Stimulated activated CD8-positive, alpha-beta memory T cell treated with anti-CD3 and anti-CD28 coated beads, Interleukin-7, amount 100 ng/mL, for 48 hours (primary cell): ENCODE measurements at places on chromosomes 7 and 10.

DNA sequence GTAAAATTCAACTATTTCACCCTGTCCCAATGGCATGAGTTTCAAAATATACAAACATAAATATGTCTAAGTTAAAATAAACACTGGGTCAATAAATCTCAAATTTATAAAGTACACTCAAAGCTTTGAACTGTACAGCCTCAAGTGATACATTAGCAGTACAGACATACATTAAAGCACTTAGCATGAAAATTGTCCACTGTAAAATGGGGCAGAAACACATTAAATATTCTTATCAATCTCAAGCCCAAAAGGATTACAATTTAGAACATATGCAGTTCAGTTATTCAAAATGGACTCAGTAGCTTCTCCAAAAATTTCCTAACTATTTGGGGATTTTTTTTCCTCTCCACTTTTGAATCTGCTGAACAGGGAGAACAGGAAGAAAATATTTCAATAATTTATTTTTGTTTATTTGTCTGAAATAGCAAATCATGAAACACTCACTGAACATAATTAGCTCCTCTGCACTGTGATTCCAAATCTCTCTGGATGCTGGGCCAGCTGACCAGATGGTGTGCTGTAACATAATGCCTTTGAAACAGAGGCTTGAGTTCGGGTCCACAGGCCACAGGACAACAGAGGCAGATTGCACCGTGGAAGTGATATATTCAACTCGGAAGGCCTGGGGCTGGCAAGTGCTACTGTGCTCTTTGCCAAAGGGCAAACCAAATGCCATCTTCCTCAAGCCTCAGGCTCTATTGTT lies 248.9 kb upstream of the LRRN3 start:
- no peak for DNase-seq

DNA sequence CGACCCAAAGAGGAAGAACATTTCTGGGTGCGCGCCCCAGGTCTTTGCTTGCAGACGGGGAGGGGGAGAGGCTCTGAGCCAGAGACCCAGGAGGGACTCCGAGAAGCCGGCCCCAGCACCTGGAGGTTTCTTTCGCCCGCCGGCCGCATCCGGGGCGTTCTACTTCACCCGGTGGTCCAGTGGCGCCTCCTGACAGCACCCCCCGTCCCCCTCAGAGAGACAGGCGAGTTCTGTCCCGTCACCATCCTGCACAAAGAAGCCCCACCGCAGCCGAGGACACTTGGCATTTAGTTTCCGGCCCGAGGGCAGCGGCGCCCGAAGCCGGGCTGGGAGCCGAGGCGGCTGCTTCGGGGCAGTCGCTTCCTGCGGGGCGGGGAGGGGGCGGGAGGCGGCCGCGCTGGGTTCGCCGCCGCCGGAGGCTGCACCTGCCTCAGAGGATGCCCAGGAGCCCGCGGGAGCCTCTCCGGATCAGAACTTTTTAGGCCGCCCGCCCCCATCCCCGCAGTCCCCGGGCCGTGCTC lies at the start of gene TMEM178B:
TSS of gene TMEM178B (plus strand) at position 424 of the 521 bp plus-strand sequence.
- DNase-seq = no peak

DNA sequence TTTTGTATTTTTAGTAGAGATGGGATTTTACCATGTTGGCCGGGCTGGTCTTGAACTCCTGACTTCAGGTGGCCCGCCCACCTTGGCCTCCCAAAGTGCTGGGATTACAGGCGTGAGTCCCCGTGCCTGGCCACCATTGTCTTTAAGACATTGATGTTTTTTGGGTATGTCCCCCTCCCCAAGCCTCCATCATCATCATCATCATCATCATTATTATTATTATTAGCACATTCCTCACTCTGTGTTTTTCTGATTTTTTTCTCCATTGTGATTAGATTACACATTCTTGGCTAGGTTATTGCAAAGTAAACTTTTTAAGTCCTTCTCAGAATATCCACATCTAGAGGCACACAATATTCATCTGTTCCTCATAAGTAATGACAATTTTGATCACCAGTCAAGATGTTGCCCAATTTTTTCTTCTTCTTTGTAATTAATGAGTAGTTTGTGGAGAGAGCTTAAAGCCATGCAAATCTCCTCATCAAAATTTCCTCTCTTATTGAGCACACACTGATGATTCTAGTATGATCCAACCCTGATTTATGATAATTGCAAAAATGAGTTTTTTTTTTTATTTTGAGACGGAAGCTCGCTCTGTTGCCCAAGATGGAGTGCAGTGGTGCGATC lies 47.5 kb downstream of the EPC1 start:
- DNase-seq = no peak

GRCh38 chr10:119495545-119495944 lies 47.0 kb downstream of the RGS10 start:
- no peak for DNase-seq

DNA sequence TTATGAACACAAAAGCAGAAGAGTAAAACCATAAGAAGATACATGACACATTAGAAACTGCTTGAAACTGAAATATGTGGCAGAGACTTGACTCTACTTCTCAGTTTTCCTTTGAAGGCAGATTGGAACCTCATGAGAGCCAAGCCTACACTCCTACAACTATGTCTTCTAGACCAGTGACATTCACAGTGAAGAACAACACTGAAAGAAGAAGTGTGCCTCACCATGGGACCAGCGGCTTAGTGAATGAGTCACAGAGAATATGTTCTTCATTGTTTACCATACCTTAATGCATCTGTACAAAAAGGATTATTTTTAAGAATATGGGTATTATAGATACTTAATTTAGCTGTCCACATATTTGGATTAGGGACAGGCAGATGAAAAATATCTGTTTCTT lies 248.3 kb downstream of the CDC14C start:
- DNase-seq = no peak

- no peak for DNase-seq
These were observed 40.9 kb downstream of the ARL5B start for GRCh38 chr10:18699849-18700840.

DNA sequence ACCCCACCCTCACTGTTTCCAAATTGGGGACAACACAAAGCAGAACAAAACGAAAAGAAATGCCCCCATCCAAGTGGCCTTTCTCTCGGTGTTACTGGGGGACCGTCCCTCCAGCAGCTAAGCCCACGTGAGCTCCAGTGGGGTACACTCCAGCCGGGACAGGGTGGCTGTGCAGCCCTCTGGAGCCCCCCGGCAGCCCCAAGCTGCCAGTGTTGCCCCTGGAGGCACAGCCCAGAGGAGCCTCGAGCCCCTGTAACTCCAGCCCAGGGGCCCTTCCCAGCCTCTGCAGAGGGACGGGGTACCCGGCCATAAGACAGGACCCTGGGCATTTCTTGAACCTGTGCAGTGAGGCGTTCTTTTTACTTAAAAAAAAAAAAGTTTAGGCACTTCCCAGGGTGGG lies 124.5 kb upstream of the KCTD7 start:
- no peak for DNase-seq

- DNase-seq = no peak
These were observed 25.5 kb upstream of the C10orf67 start for GRCh38 chr10:23370106-23370505.

DNA sequence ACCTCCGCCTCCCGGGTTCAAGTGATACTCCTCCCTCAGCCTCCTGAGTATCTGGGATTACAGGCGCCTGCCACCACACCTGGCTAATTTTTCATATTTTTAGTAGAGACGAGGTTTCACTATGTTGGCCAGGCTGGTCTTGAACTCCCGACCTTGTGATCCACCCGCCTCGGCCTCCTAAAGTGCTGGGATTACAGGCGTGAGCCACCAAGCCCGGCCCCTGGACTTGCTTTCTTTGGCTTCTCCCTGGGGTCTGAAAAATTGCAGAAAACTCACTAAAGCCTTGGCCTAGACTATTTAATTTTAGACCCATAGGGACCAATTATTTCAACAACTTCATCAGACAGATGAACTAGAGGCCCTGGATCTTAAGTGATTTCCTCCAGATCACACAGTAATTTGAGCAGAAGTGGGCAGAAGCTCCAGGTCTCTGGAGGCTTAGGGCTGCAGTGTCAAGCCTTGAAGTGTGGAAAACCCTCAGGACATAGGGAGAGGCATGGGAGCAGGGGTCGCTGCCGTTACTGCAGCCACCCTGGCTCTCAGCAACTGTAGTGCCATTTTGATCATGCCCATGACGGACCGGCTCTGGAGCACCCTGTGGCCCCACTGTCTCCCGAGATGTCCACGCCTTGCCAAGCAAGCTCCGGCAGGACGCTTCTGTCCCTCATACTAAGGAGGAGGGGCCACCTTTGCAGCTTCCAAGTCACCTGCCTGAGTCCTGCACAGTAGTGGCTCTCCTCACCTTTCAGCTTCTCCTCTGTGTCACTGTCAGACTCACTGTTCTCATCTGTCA lies 72.4 kb downstream of the DENND2A start:
- DNase-seq = no peak

DNA sequence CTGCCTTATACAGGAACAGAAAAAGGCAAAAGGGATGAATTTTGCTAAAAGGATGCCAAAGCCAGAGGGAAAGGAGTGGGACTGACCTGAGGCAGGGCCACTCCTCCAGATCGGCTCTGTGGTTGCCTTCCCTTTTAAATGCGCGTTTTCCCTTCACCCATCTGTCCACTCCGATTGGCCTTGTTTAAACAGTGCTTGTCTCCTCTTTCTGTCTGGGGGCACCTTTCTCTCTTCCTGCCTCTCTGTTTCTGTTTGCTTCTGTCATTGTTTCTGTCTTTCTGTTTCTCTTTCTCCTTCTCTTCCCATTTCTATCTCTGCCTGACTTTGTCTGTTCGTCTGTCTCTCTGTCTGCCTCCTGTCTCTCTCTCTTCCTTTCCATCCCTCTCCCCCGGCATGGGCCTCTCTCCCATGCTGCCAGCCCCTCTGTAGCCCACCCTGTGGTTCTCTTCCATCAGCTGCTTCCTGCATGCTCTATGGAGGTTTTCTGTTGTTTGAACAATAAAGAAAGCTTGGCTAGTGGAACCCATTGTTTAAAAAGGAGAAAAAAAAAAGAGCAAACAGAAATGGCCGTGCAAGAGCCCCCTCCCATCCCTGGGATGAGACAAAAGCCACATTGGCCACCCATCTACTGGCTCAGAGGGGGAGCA lies 29.5 kb upstream of the HSPB1 start:
- DNase-seq = no peak

DNA sequence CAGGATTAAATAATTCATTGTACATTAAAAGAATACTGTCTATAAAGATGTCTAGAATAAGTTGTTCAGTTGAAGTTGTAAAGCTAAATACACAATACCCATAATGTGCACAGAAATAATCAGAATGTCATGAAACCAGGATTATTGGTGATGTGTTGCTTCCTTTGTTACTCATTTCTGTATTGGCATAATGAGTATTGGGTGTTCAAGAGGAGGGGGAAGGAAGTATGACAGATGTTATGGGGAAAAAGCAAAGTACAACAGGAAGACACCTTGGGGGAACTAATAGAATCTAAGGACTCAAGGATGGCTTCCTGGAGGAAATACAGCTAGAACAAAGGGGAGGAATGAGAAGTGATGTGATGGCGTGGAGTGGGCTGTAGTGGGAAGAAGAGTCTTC lies 15.0 kb downstream of the ANKRD1 start:
- no peak for DNase-seq

DNA sequence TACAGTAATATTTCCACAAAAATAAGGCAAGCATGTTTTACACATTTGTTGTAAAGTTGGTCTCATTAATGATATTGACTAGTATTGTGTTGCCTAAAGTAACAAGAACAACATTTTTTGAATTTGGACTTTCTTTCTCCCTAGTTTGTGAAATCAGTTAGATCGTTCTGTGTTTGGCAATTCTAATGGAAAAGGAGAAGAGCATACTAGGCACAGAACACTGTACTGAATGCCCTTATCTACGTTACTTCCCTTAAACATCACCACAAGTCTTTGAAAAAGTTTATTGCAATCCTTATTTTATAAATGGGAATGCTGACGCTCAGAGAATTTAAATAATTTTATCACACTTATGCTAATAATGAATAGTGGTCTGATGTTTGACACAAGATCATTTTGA lies 372.2 kb downstream of the EXOC4 start:
- DNase-seq = no peak

DNA sequence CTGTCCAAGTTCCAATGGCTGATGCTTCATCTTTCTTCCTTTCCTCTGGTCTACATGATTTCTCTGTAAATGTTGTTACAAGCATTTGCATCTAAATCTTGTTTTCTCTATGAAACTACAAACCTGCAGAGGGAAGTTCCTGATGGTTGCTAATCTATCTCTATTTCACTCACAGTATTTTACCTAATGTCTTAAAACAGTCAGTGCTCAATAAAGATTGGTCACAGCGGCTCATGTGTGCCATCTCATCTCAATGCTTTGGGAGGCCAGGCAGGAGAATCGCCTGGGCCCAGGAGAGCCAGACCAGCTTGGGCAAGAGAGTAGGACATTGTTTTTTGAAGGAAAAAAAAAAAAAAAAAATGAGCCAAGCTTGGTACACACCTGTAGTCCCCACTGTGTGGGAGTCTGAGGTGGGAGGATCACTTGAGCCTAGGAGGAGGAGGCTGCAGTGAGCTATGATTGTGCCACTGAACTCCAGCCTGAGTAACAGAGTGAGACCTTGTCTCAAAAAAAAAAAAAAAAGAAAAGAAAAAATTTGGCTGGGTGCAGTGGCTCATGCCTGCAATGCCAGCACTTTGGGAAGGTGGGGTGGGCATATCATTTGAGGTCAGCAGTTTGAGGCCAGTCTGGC lies 71.3 kb upstream of the ARMC3 start:
- no peak for DNase-seq

- no peak for DNase-seq
These were observed 187.9 kb upstream of the INHBA start for GRCh38 chr7:41890631-41891274.

- DNase-seq = no peak
These were observed 49.8 kb downstream of the KLF6 start for GRCh38 chr10:3735175-3735574.

- no peak for DNase-seq
These were observed 31.7 kb downstream of the AP5Z1 start for GRCh38 chr7:4806983-4807597.
